ENCODE measurements at places on chromosomes 4 and X. TPM values are rescaled to one million over a fixed set of nuclear protein-coding genes. Genes with fewer than 3 reads are reported as not detected.

Gene SATL1
- total RNA-seq: not detected

Gene CPZ
- total RNA-seq: 3.1 TPM

Gene CLTRN
- total RNA-seq: not detected

Gene MUC7
- not detected for total RNA-seq

Gene DCAF8L2
- not detected for total RNA-seq

Gene HSD17B13
- total RNA-seq: 0.10 TPM

Gene CFAP97
- 55.3 TPM for total RNA-seq

Gene SRPX
- total RNA-seq: 71.2 TPM

Gene NPY1R
- total RNA-seq: 1.4 TPM

Gene SLC49A3
- total RNA-seq: 0.81 TPM

Gene ADGRG2
- 6.5 TPM for total RNA-seq

Gene NDST3
- 0.74 TPM for total RNA-seq

Gene YY2
- 4.3 TPM for total RNA-seq

Gene PPP4R3C
- total RNA-seq: not detected

Gene TAB3
- total RNA-seq: 33.5 TPM

Gene GRIA2
- not detected for total RNA-seq

Gene GABRG1
- total RNA-seq: not detected

Gene CXCL11
- not detected for total RNA-seq

Data from A172 (cell line).